ENCODE measurements at places on chromosomes 1 and 21.

DNA sequence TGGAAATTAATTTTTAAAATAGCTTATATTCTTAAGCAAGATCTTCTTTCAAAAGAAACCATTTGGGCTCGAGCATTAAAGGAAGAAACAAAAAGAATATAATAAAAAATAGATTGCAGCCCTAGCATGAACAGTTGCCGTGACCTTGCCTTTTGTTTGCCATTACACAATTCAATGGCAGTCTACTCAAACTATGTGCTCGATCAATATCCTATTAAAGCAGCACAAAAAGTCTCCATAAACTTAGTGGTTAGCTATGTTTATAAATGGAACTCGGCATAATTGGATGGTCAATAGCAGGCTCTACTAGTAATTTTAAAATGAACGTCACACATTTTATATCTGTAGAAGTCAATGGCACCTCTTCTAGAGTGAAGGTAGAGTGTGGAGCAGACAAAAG is 256.5 kb downstream of the NFIA start:
- H3K4me1 ChIP-seq = peaks cover 10% of the 10 kb centered on the region
- no peak overlapping the region for H3K27ac ChIP-seq
- H3K4me3 ChIP-seq = no peak overlapping the region
- no peaks in the 10 kb centered on the region for H3K27me3 ChIP-seq
- DNase-seq = no peak
- H3K36me3 ChIP-seq = no peaks in the 10 kb centered on the region

DNA sequence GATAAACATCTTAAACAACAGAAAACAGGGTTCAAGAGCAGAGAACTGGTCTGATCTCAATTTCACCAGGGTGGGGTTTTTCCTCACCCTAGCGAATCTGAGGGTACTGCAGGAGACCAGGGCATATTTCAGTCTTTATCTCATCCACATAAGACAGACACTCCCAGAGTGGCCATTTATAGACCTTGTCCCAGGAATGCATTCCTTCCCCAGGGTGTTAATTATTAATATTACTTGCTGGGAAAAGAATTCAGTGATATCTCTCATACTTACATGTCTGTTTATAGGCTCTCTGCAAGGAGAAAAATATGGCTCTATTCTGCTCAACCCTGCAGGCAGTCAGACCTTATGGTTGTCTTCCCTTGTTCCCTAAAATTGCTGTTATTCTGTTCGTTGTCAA is 84.1 kb downstream of the LYPLAL1 start:
- H3K4me1 ChIP-seq = no peaks in the 10 kb centered on the region
- H3K4me3 ChIP-seq = no peak overlapping the region
- no peak for DNase-seq

DNA sequence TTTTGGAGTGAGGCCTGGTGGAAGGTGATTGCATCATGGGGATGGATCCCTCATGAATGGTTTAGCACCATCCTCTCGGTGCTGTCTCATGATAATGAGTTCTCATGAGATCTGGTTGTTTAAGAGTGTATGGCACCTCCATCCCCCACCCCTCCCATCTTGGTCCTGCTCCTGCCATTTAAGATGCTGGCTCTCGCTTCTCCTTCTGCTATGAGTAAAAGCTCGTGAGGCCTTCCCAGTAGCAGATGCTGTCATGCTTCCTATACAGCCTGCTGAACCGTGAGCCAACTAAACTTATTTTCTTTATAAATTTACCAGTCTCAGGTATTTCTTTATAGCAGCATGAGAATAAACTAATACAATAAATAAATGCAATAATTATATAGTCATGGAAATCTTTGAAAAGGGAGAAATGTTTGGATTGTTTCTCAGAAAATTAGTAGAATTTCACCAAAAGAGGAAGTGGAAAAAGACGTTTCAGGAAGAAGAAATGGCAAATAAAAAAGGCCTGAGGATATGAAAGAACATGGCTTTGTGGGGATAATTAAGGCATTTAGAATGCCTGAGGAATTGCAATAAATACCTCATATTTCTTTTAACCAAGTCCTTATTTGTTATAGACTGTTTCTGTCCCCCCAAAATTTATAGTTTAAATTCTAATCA is 451.2 kb upstream of the ADGRL4 start:
- no peaks in the 10 kb centered on the region for H3K27me3 ChIP-seq
- no peak overlapping the region for H3K27ac ChIP-seq
- no peak for DNase-seq
- no peaks in the 10 kb centered on the region for H3K36me3 ChIP-seq
- no peak overlapping the region for H3K4me3 ChIP-seq

- no peaks in the 10 kb centered on the region for H3K27me3 ChIP-seq
- H3K4me3 ChIP-seq = no peak overlapping the region
- no peaks in the 10 kb centered on the region for H3K36me3 ChIP-seq
- peak; percentile 64 for DNase-seq
- H3K27ac ChIP-seq = no peak overlapping the region
Measured at GRCh38 chr1:246687002-246687401, 37.2 kb upstream of the SCCPDH start.

DNA sequence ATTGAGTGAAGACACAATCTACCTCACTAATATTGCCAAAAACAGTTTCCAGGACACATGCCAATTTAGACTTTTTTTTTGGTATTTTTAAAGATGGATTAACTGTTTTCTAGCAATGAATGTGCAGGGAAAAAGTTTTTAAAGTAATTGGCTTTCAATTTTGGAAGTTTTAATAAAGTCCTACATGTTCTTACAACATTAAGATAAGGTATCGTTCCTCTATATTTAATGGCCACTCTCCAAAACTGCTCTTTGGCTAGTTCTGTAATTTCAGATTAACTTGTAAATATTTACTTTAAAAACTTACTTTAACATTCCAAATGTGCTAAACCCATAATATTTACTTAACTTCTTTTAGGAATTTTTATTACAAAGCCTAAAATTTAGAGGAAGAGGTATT is 1332.2 kb upstream of the PRMT6 start:
- no peaks in the 10 kb centered on the region for H3K4me1 ChIP-seq
- no peaks in the 10 kb centered on the region for H3K36me3 ChIP-seq
- no peak for DNase-seq

DNA sequence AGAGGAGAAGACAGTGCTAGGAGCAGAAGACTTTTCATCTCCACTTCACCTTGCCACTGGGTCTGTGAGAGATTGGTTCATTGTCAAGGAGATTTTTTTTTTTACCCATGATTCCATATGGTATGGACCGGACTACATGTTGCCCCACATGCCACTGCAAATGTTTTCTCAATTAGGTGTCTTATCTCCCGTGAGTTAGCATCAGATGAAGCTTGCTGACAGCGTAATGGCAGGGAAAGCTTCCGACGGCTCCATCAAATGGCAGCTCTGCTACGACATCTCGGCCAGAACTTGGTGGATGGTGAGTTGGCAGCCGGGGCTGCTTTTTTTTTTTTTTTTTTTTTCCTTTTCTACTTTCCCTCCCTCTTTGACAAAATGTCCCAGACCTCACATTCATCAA is 217.2 kb upstream of the NFIA start:
- peaks cover 6% of the 10 kb centered on the region for H3K4me1 ChIP-seq
- DNase-seq = no peak
- no peaks in the 10 kb centered on the region for H3K36me3 ChIP-seq
- H3K27me3 ChIP-seq = no peaks in the 10 kb centered on the region
- no peak overlapping the region for H3K27ac ChIP-seq

GRCh38 chr1:207026104-207026534 is 6.4 kb downstream of the C1orf116 start:
- no peaks in the 10 kb centered on the region for H3K36me3 ChIP-seq
- H3K4me3 ChIP-seq = no peak overlapping the region
- H3K27ac ChIP-seq = no peak overlapping the region
- DNase-seq = no peak
- H3K4me1 ChIP-seq = peaks cover 7% of the 10 kb centered on the region

GRCh38 chr1:179327679-179328078 is 34.1 kb downstream of the SOAT1 start:
- H3K36me3 ChIP-seq = no peaks in the 10 kb centered on the region
- no peak overlapping the region for H3K27ac ChIP-seq
- no peaks in the 10 kb centered on the region for H3K27me3 ChIP-seq
- no peaks in the 10 kb centered on the region for H3K4me1 ChIP-seq

DNA sequence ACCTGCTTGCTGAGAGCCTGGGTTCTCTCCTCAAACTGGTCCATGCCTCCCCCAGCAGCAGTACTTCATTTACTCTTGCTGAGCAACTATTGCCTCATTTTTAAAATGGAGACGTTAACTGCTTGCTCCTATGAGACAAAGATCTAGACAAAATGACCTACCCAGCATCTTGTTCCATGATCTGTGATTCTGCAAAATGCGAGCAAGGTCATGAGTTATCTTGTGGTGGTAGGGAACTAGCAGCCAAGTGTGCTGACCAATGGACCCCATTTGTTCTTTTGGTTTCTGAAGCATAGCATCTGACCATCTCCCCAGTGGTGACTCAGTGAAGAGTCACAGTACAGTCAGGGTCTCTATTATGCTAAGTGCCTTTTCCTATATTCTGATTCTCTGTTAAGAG is 40.4 kb downstream of the TBX15 start:
- no peak for DNase-seq
- H3K27me3 ChIP-seq = no peaks in the 10 kb centered on the region
- H3K4me1 ChIP-seq = peaks cover 8% of the 10 kb centered on the region
- no peak overlapping the region for H3K4me3 ChIP-seq
- H3K36me3 ChIP-seq = no peaks in the 10 kb centered on the region
- H3K27ac ChIP-seq = no peak overlapping the region

DNA sequence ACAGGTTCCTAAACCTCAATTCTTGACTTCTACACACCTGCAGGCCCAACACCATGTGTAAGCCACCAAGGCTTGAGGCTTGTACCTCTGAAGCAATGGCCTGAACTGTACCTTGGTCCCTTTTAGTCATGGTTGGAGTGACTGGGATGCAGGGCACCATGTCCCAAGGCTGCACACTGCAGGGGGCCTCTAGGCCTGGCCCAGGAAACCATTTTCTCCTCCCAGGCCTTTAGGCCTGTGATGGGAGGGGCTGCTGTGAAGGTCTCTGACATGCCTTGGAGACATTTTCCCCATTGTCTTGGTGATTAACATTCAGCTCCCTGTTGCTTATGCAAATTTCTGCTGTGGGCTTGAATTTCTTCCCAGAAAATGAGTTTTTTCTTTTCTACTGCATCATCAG is 75.8 kb upstream of the ZNF678 start:
- H3K27ac ChIP-seq = no peak overlapping the region
- no peaks in the 10 kb centered on the region for H3K4me1 ChIP-seq
- DNase-seq = no peak
- no peak overlapping the region for H3K4me3 ChIP-seq

- no peaks in the 10 kb centered on the region for H3K4me1 ChIP-seq
- no peak for DNase-seq
- H3K4me3 ChIP-seq = no peak overlapping the region
- no peaks in the 10 kb centered on the region for H3K36me3 ChIP-seq
Measured at GRCh38 chr1:228313536-228314277, 92.9 kb downstream of the TRIM11 start.

DNA sequence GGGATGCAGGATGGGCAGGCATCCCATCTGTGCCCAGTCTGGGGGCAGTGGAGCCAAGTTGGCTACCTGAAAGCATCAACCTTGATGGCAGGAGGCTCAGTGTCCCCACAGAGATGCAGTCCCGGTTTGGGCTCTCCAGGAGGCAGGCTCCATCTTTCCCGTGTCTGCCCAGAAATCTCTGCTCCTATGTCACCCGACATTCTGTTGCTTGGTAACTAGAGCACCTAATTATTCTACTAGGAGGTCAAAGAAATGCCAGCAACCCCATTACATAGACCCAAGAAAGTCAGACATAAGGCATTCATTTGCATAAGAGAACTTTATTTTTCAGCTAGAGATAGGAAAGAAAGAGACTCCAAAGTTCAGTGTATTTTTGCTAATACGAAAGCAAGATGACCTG is 100.3 kb upstream of the BACE2 start:
- DNase-seq = no peak
- peaks cover 5% of the 10 kb centered on the region for H3K27me3 ChIP-seq
- H3K27ac ChIP-seq = no peak overlapping the region
- peaks cover 15% of the 10 kb centered on the region for H3K4me1 ChIP-seq

DNA sequence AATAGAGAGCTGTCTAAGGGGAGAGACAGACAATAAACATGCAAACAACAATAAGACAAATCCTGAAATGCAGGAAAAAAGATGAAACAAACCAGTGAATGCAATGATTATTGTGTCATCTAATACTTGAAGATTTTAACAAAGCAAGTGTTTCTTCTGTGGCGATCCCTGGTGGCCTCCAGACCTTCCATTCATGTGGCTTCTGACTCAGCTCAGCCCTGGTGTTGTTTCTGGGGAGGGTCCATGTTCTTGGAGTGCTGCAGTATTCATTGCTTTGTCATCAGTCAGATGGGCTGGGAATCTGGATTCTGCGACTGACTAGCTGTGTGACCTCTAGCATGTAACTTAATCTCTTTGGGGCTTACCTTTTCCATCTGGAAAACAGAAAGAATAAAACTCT is 1.5 kb upstream of the C2CD4D start:
- H3K36me3 ChIP-seq = no peaks in the 10 kb centered on the region
- H3K27ac ChIP-seq = no peak overlapping the region
- no peak overlapping the region for H3K4me3 ChIP-seq
- H3K27me3 ChIP-seq = peaks cover 52% of the 10 kb centered on the region
- peaks cover 7% of the 10 kb centered on the region for H3K4me1 ChIP-seq

Data from neural progenitor cell (in vitro differentiated cells).